ENCODE measurements at places on chromosomes 7 and 10. TPM values are rescaled to one million over a fixed set of nuclear protein-coding genes. Genes with fewer than 3 reads are reported as not detected.

ABCC2 gene
- 0.73 TPM for total RNA-seq

LIPF gene
- not detected for total RNA-seq

HECW1 gene
- total RNA-seq = not detected

- no peaks in the 10 kb centered on the region for H3K4me1 ChIP-seq
- H3K36me3 ChIP-seq = no peaks in the 10 kb centered on the region
- H3K27ac ChIP-seq = no peak overlapping the region
- no peaks in the 10 kb centered on the region for H3K27me3 ChIP-seq
- DNase-seq = no peak
Measured at GRCh38 chr7:137110091-137110509, 233.4 kb downstream of the PTN start.

DNA sequence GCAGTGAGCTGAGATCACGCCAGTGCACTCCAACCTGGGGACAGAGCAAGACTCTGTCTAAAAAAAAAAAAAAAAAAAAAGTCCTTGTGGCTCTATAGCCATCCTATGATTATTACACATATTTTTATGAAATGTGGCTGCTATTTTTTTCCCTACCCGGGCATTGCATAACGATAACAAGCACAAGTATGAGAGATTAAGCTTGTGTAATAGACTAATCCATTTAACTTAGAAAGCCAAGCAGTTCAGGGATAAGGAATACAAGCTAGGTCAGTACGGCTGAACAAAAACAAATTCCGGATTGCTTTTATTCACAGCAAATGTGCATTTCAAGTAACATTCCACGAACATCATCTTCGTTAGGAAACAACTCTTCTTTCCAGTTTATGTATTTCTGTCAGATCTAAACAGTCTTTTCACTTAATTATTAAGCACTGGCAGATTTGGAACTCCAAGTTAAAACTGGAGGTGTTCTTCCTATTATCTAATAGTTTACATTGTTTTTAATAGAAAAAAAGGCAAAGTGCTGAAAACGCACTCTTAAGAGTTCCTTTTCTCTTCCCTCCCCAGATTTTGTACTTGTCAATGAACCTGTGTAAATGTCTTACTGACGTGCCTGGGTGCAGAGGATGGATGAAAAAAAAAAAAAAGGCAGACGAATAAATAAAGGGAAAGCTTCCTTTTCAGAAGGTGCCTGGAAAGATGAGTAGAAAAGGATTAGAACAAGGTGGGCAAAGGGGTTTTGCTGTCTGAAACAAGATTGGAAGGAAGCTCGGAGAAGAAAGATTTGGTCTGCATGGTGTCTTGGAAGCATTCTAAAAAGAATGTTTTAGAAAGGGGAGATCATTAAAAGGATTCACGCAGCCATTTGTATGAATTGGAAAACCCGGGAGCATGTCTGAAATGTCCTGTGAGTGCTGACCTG lies 81.1 kb downstream of the PRTFDC1 start:
- no peak overlapping the region for H3K27ac ChIP-seq
- H3K4me1 ChIP-seq = peaks cover 21% of the 10 kb centered on the region
- peaks cover 6% of the 10 kb centered on the region for H3K36me3 ChIP-seq

GRCh38 chr7:111927353-111928019 lies 278.7 kb downstream of the DOCK4 start:
- DNase-seq = no peak
- H3K27me3 ChIP-seq = no peaks in the 10 kb centered on the region
- no peak overlapping the region for H3K27ac ChIP-seq
- no peak overlapping the region for H3K4me3 ChIP-seq
- no peaks in the 10 kb centered on the region for H3K4me1 ChIP-seq
- no peaks in the 10 kb centered on the region for H3K36me3 ChIP-seq

Measured in activated CD4-positive, alpha-beta memory T cell treated with anti-CD3 and anti-CD28 coated beads, Interleukin-2, amount 10 ng/mL, durations not matched to agents 7 days and 5 days (primary cell).